ENCODE measurements at places on chromosomes 3 and 15.

- no peak for DNase-seq
These were observed 187.6 kb downstream of the NLGN1 start for GRCh38 chr3:173584838-173585831.

DNA sequence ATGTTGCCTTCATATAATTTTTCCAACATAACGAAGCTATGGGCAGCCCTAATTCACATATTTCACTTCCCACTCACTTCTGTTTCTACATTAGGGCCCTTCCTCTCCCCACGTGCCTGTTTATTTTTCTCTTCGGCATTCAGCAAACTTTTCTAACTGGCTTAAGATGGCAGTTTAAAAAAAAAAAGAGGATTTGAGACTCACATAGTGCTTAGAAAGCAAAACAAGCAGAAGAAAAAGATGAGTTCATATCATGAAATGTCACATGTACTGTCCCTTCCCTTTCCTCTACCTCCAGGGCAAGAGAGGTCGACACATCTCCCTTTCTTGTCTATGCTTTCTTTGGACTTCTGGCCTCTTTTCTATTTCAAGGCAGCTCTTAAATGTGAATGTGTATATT, 30.6 kb downstream of the SLC49A4 start:
- DNase-seq = no peak

- DNase-seq = no peak
These were observed 45.5 kb downstream of the CHST14 start for GRCh38 chr15:40516322-40516721.

DNA sequence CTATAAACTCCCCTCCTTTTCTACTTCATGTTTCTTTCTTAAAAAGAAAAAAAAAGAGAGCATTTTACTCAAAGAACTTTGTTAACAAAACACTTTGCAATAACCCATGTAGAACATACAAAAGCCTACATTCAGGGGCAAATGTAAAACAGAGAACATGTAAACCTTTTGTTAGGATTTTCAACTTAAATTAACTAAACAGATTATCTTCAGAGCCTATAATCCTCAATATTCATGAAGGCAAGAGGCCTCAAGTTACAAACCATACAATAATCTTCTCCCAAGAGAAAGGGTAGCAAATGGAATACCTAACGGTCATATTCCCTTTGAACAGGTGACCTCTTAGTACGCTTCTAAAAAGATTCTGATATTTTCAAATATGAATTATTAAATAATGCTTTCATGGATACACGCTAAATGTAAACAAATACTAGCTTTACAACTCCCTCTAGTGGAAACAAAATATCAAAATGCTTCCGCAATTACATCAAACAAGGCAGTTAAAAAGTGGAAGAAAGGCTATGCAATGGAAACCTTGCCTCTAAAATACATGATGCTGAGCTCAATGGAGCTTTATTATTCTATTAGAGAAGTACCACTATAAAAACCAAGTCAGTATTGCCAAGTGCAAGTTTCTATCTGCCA, 9.9 kb downstream of the CEP152 start:
- no peak for DNase-seq

DNA sequence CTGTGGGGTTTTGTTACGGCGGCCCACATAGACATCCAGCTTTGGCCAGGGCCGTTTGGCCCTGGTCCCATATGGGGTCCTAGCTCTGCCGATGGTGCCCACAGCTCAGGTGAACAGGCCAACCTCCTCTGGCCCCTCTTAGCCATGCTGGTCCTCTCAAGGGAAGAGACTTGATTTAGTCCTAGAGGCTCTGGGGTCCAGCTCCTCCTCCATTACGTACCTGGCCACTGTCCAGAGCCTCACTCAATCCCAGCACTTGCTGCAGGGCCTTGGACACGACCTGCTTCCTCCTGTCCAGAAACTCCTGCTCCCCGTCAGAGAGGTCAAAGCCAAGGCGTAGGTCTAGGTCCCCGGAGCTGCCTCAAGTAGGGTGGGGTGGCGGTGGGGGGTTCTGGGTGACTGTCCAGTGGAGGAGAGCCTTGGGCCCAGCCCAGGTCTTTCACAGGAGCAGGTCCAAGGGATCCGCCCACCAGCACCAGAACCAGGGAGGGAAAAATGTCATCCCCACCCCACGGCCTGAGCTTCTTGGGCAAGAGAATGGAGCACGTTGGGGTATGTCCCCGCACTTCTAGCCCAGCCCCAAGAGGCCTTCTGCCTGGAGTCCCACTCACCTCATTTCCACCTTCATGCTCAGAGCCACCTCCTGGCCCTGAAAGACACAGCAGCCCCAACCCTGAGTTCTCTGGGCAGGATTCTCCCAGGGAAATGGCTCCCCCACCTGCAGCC, 6.8 kb downstream of the PLA2G4F start:
- DNase-seq = no peak

- no peak for DNase-seq
These were observed 137.0 kb upstream of the UBP1 start for GRCh38 chr3:33577173-33577572.

GRCh38 chr3:71930056-71930991, 145.4 kb upstream of the PROK2 start:
- DNase-seq = peak; percentile 2

DNA sequence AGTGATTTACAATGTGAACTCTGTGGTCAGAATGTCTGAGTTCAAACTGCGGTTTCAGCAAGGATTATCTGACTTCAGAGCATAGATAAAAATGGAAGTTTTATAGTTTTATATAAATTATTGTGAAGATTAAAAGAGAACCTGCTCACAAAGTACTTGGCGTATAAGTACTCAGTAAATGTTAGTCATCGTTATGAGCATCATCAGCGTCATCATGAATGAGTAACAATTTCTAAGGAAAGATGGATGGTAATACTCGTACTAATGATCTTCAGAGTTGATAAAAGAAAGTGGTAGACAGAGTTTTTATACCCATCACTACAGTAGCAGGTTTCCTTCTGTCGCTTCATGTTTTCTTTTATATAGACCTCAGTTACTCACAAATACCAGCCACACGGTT, 341.8 kb downstream of the RAP2B start:
- DNase-seq = no peak

DNA sequence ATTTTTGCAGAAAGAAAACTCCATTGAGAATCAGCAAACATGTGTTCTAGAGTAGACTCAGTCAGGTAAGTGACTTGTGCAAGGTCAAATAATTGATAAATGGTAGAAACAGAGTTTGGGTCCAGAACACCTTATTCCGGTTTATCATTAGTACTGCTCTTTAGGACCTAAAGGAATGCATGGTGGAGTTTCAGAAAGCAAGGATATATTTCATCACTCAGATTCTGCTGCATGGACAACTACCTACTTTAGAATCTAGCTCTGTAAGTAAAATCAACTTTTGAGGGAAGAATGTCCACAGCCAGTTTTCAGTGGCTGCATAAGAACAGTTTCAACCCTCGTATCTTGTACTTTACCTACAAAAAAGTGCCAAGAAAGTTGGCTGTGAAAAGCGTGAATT, 43.6 kb downstream of the TIMP4 start:
- DNase-seq = no peak

GRCh38 chr3:172711454-172711795, 558 bp upstream of the NCEH1 start:
- DNase-seq = no peak

DNA sequence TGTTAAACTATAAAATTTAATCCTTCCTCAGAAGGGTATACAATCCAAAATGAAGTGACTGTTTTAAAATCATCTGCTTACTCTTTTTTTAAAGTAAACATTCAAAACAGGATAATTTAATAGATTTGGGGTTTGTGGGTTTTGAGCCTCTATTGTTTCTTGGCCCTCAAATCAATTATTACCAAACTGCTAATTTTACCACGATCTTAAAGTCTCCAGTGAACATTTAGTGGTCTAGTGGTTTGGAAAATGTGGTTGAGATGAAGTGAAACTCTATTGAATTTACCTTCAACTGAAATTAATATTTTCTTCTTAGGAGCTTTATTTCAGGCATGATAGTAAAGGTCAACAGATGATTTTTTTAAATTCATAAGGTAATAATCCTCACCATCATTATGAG, 11.2 kb upstream of the ATP11B start:
- no peak for DNase-seq

DNA sequence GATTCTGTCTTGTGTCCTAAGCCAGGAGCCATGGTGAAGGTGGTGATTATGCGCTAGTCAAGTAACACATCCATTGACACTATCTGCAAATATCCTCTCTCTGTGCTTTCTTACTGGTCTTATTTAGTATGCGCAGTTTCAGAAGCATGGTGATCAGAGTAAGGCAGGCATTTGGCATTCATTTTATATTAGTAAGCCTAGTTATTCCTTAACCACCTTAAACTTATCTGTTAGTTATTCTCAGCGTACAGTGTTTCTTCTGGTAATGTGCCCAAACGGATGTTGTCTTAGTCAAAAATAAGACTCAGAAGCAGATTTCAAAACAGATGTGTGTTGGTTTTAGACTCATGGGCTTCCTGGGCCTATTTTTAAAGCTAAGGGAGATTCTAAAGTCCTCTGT, 329.2 kb downstream of the GRM7 start:
- no peak for DNase-seq

DNA sequence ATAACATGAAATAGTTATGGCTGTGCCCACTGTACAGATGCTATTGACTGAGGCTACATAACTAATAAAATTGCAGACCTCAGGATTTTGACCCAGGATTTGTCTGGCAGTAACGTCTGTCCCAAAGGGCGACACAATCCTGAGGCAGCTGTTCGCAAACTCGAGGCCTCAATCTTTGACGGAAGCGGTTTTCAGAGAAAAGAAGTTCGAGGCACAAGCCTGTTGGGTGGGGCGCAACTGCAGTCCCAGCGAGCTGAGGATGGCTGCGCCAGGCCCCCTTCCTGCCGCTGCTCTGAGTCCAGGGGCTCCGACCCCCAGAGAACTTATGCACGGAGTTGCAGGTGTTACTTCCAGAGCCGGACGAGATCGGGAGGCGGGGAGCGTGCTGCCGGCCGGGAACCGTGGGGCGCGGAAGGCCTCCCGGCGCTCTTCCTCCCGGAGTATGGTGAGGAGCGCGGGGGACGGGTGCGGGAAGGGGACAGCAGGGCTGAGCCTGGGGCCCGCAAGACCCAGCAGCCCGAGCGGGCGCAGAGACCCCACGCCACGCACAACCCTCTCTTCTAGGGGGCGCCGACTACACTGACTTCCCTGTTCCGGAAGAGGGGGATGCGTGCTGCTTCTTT, at the start of gene PARP15:
Gene PARP15 (plus strand): TSS at position 242 of the 623 bp plus-strand sequence. CDS start 18 bp downstream, at position 260.
- DNase-seq = peak; percentile 18

DNA sequence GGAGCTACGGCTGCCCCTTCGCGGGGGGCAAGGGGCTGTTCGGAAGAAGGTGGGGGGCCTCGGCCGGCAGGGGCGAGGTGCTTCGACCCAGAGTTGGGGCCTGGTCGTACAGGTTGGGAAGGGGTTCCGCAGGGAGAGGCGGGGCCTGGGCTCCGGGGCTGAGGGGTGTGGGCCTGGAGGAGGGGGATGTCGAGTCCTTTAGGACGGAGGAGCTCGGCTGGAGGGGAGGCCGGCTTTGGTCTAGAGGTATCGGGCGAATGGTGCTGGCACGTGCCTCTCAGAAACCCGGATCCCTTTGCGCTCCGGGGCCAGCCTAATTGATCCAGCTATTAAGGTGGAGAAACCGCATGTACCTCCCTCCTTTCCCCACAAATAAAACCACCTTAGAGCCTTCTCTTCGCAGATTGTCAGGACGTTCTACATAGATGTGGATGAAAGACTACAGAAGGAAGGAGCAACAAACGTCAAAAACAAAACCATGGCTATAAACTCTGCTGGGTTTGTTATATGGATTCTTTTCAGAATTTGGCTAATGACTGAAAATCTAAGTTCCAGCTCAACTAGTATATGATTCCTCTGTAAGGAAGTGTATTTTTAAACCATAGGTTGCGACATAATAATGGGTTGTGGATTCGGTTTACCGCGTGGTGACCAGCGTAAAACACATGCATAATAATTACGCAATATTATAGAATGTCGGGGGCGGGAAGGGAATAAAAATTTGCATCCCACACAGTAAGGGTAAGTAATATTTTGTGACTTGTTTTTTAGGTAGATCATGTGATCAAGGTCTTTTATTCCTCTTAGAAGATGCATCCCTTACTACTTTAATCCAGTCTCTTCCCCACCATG, 644 bp upstream of the NGLY1 start:
- DNase-seq = no peak

DNA sequence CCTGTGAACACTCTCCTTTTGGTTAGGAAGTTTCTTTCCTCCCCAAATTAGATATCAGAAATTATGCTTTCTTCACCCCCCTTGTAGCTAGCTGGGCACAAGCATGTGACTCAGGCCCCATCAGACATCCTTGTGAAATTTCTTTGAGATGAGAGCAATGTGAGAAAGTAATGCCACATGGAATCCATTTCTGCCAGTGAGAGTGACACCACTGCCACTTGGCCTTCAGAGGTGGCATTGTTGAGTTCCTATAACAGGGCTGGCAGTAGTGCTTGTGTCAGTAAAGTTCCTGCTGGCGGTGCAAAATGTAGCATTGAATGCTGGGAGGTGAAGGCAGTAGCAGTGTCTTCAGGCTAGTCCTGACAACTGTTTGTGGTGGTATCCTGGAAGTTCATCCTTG, 80.7 kb upstream of the ZNF280D start:
- no peak for DNase-seq

- DNase-seq = no peak
These were observed 24.3 kb upstream of the CP start for GRCh38 chr3:149245738-149246451.

GRCh38 chr15:79948761-79949160, 22.2 kb downstream of the BCL2A1 start:
- no peak for DNase-seq

DNA sequence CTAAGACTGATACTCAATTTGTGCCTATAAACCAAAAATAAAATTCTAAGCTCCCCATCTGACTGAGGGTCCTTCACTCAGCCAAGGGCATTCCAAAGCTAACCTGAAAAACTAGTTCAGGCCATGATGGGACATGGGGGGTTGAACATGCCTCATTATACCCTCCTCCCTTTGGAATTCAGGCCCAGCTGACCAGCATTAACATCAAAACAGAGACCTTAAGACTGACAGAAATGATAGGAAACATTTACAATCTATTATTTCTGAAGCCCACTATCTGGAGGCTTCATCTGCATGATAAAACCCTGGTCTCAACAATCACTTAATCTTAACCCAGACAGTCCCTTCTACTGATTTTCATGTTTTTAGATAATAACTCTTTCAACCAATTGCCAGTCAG, 140.4 kb downstream of the ANO10 start:
- DNase-seq = no peak

- DNase-seq = no peak
These were observed 67.3 kb downstream of the THSD4 start for GRCh38 chr15:71182522-71182921.

- DNase-seq = no peak
These were observed 603.7 kb upstream of the NAALADL2 start for GRCh38 chr3:174255454-174255853.

DNA sequence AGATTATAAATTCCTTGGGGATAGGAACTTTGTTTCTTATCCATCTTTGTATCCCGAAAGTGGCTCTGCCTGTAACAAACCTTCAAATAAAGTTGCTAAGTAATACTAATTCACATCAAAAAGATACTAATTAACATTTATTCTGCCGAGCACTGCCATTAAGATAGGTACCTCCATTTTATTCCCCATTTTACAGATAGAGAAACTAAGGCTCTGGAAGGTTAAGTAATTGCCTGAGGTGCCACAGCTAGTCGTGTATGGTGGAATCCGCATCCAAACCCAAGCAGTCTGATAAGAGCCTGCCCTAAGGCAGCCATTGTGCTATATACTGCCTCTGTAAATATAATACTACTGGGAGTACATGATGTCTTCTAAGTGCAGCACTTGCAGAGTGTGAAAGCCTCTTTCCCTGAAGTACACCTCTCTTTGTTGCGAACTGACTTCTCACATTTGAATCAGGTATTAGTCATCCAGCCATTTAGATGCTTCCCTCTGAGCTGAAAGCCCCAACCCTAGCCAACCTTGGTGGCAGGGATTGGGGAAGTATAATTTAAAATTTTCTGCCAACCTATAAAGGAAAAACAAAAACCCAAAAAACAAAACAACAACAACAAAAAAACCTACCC, 78.5 kb upstream of the CHD2 start:
- DNase-seq = no peak
